ENCODE measurements at places on chromosomes 6 and 20.

GRCh38 chr6:166584155-166584554 is 2.3 kb downstream of the RAMACL start:
- DNase-seq: no peak

DNA sequence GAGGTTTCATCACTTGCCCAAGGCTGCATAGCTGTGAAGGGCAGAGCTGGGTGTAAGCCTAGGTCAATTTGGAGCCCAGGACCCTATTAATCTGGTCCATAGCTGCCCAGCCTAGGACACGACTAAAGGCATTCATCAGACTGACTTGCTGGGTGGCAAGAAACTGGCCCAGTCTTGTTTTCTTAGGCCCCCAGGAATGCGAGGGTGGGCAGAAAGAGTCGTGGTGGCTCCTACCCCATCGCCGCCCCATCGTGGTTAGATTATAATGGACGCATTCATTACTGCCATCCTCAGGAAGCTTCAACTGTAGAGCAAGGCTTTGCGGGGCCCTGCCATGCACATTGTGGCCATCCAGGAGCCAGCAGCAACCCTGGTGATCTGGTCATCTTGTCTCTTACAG is 16.1 kb downstream of the DYNLRB1 start:
- DNase-seq: no peak

DNA sequence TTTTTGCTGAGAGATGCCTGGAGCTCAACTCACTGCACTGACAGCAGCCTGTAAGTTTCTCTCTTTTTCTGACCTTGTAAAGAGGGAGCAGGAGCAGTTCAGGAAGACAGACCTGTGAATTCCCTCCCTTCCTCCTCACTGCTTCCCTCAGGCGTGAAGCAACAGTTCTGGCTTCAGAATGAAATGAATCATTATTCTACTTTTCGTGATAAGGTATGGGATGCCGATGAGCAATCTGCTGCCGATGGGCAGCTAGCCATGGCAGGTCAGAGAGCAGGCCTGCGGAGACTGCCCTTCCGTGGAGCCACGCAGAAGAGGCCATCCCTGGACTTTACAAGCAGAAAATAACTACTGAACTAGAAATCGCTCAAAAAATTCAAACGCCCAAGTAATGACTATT is 426.5 kb upstream of the RNF217 start:
- no peak for DNase-seq

GRCh38 chr6:22248513-22249308 is 48.1 kb downstream of the PRL start:
- no peak for DNase-seq

- no peak for DNase-seq
These were observed 26.9 kb downstream of the MUC22 start for GRCh38 chr6:31037169-31037568.

DNA sequence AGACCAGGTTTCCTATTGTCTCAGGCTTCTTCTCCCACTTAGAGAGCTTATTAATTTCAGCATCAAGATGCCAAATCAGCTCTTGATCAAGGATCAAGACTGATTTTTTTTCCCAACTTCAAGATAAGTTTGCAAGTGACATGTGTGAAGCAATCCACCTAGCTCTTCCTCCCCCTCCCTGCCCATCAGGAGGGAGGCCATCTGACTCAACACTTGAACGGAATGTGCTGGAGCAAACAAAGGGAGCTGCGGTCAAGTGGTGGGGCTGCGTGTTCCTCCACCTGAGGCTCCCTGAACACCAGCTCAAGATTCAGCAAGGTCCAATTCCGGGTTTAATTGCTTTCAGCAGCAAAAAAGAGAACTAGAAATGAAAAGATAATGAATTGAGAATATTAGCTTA is 38.7 kb downstream of the TTI1 start:
- DNase-seq: no peak

DNA sequence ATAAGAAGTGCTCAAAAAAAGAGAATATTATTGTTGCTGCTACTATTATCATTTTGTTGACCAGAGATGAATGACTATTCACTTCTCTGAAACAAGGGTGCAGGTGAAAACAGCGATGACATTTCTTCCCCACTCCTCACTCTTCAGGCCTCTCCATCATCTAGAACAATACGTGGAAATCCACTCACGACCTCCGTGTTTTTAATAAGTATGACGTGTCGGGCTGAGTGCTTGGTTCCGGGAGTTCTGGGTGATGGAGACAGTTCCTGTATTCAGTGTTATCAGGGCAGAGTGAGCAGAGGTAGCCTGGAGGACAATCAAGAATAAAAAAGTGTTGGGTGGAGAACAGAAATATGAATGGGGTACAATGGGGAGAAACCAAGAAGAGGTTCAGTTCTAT is 130.0 kb upstream of the ZNF217 start:
- no peak for DNase-seq

- DNase-seq: no peak
These were observed 180.4 kb upstream of the FOXQ1 start for GRCh38 chr6:1131285-1132079.

DNA sequence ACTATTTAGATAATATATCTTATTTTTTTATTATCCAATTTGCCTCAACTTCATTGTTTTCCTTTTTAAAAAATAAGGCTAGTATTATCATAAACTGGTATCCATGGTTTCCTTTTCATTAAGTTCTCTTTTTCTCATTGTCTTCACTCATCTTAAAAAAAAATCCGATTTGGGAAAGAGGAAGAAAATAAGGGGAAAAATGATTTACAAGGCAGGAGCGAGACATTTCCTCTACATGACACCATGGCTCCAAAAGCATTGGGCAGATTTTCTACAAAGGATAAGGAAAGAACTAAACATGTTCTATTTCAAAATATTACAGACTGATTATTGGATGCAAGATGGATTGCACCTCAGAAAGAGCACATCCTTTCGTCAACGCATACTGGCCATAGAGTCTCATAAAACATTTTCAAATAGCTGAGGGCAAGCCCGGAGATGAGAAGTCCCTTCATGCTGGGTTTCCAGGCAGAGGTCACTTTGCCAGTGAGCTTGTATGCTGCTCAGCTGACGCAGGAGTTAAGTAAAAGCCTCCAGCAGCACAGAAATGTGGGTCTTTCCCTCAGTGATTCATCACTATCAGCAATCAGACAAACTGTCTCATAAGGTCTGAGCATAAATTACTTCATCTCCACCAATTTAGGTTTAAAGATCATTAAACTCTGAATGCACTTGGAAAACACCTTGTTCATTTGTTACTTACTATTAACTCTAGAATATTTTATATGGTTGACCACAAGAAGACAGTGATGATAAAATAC is 129.0 kb upstream of the TNFAIP3 start:
- no peak for DNase-seq

DNA sequence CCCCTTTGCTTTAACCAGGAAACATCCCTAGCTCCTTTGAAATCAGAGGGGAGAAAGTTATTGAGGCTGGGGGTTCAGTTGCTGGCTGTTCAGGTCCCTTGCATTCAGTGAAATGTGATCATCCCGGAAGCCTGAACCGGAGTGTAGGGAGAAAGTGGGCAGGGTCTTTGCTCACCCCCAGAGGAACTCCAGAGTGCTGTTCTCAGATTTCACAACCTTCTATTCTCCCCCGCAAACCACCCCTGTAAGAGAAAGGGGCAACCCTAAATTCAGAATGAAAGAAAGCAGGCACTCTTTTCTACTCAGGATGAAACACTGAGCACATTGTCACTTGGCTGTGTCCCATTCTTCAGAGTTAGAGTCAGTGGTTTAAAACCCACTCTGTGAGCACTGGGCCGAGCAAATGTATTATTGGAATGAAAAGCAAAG is 139.8 kb downstream of the KHDC1L start:
- no peak for DNase-seq

- DNase-seq: no peak
These were observed 17.3 kb downstream of the TNFAIP3 start for GRCh38 chr6:137884149-137884909.

GRCh38 chr20:44180814-44181213 is 6.2 kb downstream of the JPH2 start:
- no peak for DNase-seq

GRCh38 chr6:112145080-112145573 is 57.7 kb downstream of the FAM229B start:
- no peak for DNase-seq

- DNase-seq: no peak
These were observed 74.1 kb upstream of the HDDC2 start for GRCh38 chr6:125375821-125376220.

- no peak for DNase-seq
These were observed 417.7 kb upstream of the JAG1 start for GRCh38 chr20:11091511-11091910.

GRCh38 chr6:11085758-11086435 is 7.7 kb upstream of the SMIM13 start:
- DNase-seq: no peak

DNA sequence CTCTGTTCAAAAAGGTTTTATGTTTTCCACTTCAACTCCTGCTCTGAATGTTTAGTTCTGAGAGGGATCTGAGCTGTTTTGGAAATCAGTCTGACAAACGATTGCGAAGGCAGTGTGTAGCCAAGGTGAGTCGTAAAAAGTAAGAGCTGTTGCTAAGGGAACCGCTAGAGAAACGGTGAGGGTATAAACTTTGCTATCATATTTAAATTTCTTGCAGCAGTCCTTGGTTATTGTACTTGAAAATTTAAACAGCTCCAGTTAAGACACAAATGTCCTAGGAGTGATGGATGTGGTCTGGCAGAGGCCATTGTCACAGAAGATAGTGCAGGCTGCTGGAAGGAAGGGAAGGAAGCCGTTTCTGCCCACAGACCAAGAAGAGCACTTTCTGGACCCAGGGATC is 64.9 kb upstream of the CITED2 start:
- DNase-seq: no peak

DNA sequence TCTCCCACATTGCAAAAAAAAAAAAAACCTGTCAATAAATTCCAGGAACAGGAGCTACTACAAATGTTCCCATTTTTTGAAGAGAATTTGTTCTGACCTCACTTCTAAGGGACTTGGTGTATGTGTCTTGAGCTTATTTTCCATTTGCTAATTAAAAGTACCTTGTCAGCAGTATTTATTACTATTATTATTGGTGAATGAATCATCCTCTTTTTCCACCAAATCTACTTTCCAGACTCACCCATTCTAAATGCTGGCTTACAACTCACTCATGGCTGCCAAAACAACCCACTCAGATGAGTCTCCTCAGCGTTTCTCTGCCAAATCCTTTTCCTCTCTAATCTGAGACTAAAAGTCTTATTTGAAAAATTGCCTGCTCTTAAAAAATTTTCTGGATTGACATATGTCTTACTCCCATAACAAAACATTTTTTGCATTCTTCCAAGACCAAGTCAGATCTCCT is 33.2 kb upstream of the TASP1 start:
- no peak for DNase-seq

GRCh38 chr6:139981066-139981624 is 606.7 kb upstream of the CITED2 start:
- no peak for DNase-seq

DNA sequence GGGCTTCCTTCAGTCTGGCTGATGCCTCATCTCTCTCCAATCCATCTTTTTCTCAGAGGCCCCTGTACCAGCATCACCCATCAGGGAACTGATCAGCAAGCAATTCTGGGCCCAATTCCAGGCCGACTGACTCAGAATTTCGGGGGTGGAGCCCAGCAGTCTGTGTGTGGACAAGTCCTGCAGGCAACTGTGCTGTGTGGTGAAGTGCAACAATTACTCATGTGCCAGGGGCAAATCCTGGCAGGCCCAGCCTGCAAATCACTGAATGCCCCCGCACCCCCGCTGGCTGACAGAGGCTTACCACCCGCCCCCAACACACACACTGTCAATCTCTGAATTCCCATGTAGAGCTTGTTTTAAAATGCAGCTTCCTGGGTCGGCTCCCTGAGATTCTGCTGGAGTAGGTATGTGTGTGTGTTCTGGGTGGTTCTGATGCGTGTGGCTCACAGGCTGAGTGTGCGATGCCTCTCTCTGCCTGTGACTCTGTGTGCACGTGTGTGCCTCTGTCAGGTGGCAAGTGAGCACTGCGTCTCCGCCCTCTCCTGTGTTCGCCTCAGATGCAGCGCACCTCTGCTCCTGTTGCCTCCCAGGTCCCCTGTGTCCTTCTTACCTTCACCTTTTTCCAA is 45.4 kb downstream of the SSR1 start:
- DNase-seq: no peak

DNA sequence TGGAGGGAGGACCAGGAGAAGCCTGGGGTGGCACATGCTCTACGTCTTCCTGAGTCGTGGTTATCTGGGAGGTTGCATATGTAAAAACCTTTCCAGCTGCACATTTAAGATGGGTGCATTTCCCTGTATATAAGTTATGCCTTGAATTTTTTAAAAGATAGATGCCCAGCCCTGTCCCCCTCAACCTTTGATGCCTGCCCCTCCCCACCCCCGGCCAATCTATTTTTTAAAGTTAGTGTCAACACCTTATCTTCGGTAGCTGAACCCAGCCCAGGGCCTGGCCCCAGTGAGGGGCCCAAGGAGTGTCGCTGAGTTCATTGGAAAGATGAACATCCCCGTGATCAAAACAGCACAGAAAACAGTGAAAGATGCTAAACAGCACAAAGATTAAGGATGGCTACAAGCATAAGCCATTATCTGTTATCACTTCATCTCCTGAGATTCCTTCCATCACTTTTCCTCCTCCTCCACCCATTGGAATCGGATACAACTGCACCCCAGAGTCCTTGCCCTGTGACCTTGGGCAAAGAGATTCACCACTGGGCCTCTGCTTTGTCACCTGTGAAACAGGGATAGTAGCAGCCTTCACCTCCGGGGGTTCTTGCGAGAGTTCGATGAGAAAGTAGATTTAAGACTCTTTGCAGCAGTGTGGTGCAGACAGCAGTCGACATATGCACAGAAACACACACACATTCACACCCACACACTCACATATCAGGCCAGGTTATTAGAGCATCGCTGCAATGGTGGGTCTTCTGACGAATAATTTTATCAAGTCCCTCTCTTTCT is 47.5 kb downstream of the SIRPA start:
- DNase-seq: no peak

DNA sequence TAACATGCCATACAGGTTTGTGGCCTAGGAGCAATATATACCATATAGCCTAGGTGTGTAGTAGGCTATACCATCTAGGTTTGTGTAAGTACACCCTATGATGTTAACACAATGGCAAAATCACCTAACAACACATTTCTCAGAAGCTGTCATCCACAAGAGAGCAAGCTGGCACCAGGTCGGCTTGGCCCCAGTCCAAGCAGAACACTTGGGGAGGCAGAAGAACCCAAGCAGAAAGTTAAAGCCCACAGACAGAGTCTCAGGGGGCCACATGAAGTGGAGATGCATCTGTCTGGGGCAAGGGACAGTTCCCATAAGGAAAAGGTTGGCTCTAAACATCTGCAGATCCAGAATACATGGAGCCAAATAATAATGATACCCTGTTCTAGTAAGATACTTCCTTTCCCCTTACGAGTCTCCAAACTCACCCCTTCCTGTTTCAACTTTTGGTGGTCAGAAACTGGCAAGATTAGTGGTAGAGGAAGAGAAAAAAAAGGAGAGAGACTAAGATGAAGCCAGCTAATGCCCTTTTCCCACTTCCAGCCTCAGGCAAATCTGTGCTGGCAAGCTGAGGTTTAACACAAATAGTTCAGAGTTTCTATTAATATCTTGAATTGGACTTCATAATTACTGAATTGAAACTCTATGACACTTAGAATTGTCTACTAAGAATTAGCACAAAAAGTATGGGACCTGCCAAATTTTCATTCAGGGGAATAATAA is 29.5 kb downstream of the TCF21 start:
- no peak for DNase-seq

- no peak for DNase-seq
These were observed 25.8 kb upstream of the SLC17A3 start for GRCh38 chr6:25899580-25900408.
